ENCODE measurements at places on chromosomes 11 and 22.

DNA sequence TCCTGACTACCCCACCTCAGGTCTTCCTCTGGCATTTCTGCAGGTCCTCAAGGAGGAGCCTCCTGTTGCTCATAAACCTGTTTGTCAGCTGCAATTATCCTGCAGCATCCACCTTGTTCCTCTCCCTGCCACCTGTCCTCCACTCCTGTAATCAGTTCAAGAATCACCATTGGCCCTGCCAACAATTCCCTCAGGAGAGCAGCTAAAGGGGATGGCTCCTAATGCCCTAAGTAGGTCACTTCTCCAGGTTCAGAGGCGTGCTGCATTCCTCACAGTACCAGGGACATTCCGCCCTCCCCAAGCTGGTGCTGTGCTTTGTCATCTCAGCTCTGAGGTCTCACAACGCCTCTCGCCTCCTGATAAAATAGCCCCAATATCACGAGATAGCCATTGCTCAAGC lies 2.1 kb downstream of the CLDN25 start:
- DNase-seq = no peak

DNA sequence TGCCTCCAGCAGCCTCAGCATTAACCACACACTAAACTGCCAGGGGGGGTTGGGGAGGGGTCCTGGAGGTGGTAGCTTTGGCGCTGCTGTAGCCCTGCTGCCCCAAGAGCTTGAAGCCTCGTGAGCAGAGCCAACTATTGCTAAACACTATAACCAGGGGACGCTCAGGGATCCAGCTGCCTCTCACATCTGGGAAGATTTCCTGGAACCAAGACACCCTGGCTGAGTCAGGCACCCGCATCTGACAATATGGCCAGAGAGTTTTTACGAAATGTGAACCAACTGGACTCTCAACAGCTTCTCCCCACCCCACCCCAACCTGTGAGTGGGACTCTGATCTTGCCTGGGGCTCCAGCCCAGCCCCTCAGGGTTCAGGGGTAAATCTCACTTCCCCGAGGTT lies 14.3 kb downstream of the C1QTNF6 start:
- DNase-seq = no peak

DNA sequence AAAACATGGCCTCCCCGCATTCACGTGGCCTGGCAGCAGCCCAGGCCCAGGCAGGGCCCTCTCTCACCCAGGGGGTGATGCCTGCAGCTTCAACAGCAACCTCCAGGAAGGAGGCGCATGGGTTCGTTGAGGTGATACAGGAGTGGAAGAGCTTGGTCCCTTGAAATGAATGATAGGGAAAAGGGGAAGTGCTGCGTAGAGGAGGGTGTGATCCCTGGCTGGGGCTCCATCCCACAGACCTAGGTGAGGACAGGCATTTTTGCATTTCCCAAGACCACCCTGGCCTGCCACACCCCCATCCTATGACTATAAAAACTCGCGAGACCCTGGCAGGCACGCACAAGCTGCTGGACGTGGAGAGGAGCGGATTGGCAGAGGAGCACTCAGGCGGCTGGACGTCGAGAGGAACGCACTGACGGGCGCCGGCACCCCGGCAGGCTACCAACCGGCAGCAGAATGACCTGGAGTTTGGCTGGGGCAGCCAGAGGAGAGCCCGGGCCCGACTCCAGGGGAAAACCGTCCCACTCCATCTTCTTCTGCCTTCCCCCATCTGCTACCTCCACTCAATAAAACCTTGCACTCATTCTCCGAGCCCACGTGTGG lies 32.6 kb downstream of the RTN4R start:
- no peak for DNase-seq

GRCh38 chr11:82980292-82980691 lies 78.8 kb downstream of the DDIAS start:
- no peak for DNase-seq

DNA sequence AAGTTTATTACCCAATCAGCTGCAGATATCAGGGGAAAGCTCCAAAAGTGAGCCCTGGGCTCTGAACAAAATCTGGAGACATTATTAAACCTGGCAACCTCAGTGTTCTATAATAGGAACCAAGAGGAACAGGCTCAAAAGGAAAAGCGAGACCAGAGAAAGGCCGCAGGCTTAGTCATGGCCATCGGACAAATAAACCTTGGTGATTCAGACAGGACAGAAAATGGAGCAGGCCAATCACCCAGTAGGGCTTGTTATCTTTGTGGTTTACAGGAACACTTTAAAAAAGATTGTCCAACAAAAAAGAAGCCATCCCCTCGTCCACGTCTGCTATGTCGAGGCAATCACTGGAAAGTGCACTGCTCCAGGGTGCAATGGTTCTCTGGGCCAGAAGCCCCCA lies 7.7 kb upstream of the PANX1 start:
- no peak for DNase-seq

GRCh38 chr11:120985718-120986569 lies 38.0 kb upstream of the TBCEL start:
- peak; percentile 3 for DNase-seq

- DNase-seq = no peak
Measured at GRCh38 chr11:19979519-19979845, 180.8 kb downstream of the DBX1 start.
